T-helper 17 cell (primary cell): ENCODE measurements at places on chromosomes 5 and 9. TPM values are rescaled to one million over a fixed set of nuclear protein-coding genes. Genes with fewer than 3 reads are reported as not detected.

ASTN2 gene
- 4.8 TPM for total RNA-seq

DNA sequence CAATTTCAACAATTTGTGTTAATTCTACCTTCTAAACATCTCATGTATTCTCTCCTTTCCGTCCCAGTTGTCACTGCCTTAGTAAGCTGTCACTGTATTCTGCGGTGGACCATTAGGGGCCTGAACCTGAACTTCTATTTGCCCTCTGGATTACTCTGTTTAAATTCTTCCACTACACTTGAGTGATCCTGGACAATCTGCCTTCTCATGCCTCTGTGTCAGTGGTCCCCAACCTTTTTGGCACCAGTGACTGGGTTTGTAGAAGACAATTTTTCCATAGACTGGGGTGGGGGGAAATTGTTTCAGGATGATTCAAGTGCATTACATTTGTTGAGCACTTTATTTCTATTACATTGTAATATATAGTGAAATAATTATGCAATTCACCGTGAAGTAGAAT, 1157.6 kb upstream of the SEMA6A start:
- H3K36me3 ChIP-seq: no peaks in the 10 kb centered on the region
- DNase-seq: no peak
- no peaks in the 10 kb centered on the region for H3K4me1 ChIP-seq
- no peak overlapping the region for H3K4me3 ChIP-seq

DNA sequence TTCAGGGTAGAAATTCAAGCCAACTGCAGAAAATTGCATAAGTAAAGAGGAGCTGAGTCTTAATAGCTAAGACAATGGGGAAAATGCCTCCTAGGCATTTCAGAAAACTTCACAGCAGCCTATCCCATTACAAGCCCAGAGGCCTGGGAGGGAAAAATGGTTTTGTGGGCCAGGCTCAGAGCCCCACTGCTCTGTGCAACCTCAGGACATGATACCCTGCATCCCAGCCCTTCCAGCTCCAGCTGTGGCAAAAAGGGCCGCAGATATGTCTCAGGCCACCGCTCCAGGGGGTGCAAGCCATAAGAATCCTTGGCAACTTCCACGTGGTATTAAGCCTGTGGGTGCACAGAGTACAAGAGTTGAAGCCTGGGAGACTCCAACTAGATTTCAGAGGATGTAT, 387.0 kb downstream of the ARRDC3 start:
- DNase-seq: no peak
- H3K27me3 ChIP-seq: no peaks in the 10 kb centered on the region
- H3K4me1 ChIP-seq: no peaks in the 10 kb centered on the region
- no peak overlapping the region for H3K27ac ChIP-seq
- no peak overlapping the region for H3K4me3 ChIP-seq
- H3K36me3 ChIP-seq: no peaks in the 10 kb centered on the region

- DNase-seq: no peak
- peaks cover 10% of the 10 kb centered on the region for H3K4me1 ChIP-seq
- peaks cover 73% of the 10 kb centered on the region for H3K27me3 ChIP-seq
Observed at GRCh38 chr9:121735065-121735792, 83.8 kb downstream of the DAB2IP start.

GRCh38 chr5:54703133-54703532, 185.6 kb downstream of the SNX18 start:
- H3K36me3 ChIP-seq: peaks cover 2% of the 10 kb centered on the region
- peaks cover 6% of the 10 kb centered on the region for H3K4me1 ChIP-seq
- DNase-seq: no peak
- no peak overlapping the region for H3K4me3 ChIP-seq

DNA sequence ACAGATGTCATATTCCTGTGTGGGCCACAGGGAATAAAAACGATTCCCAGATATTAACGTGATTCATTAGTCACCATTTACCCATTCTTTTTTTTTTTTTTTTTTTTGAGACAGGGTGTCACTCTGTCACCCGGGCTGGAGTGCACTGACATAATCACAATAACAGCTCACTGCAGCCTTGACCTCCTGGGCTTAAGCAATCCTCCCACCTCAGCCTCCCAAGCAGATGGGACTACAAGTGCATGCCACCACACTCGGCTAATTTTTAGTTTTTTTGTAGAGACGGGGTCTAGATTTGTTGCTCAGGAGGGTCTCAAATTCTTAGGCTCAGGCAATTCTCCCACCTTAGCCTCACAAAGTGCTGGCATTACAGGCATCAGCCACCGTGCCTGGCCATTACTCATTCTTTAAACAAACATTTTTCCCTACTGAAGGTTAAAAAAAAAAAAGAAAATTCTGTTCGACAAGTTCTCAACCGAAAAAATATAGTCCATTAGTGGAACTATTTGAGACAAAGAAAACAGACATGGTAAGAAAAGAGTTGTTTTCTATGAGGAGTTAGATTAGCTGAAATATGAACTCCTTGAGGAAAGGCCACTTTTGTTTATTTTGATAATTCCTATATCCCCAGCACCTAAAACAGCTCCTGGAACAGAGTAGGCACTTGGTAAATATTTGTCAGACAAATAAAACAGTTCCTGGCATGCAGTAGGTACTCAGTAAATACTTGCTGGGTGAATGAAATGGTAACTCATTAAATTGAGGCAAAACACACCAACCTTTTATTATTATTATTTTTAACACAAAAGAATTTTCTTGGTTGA, 32.1 kb upstream of the PDCL start:
- peaks cover 7% of the 10 kb centered on the region for H3K4me1 ChIP-seq
- no peak for DNase-seq
- peaks cover 3% of the 10 kb centered on the region for H3K36me3 ChIP-seq
